ENCODE measurements at places on chromosomes 6 and 20. TPM values are rescaled to one million over a fixed set of nuclear protein-coding genes. Genes with fewer than 3 reads are reported as not detected.
A peak's percentile ranks its signal among the peaks of the same experiment; 100 is the strongest.

GRCh38 chr6:83505356-83505755 is 7.0 kb upstream of the PRSS35 start:
- DNase-seq: no peak
- H3K27ac ChIP-seq: peak overlapping the region; percentile 28
- H3K4me3 ChIP-seq: no peak overlapping the region
- no peaks in the 10 kb centered on the region for H3K4me1 ChIP-seq

DNA sequence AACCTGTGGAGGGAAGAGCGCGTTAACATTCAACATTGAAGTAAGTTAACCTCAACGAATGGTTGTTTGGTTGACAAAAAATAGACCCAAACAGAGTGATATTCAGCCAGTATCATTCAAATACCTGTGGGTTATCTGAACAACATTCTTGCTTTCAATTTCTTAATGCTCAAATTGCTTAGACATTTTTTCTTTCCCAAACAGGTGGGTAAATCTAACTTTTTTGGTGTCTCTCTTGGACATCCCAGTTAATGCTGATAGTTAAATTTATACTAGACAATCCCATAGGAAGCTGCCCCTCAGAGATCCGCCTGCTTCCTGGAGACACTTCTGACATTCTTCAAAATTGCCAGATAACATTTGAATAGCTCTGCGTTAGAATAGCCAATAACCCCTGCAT is 14.1 kb upstream of the PFDN4 start:
- no peak for DNase-seq
- H3K27me3 ChIP-seq: no peaks in the 10 kb centered on the region
- H3K4me3 ChIP-seq: no peak overlapping the region
- H3K36me3 ChIP-seq: no peaks in the 10 kb centered on the region

DNA sequence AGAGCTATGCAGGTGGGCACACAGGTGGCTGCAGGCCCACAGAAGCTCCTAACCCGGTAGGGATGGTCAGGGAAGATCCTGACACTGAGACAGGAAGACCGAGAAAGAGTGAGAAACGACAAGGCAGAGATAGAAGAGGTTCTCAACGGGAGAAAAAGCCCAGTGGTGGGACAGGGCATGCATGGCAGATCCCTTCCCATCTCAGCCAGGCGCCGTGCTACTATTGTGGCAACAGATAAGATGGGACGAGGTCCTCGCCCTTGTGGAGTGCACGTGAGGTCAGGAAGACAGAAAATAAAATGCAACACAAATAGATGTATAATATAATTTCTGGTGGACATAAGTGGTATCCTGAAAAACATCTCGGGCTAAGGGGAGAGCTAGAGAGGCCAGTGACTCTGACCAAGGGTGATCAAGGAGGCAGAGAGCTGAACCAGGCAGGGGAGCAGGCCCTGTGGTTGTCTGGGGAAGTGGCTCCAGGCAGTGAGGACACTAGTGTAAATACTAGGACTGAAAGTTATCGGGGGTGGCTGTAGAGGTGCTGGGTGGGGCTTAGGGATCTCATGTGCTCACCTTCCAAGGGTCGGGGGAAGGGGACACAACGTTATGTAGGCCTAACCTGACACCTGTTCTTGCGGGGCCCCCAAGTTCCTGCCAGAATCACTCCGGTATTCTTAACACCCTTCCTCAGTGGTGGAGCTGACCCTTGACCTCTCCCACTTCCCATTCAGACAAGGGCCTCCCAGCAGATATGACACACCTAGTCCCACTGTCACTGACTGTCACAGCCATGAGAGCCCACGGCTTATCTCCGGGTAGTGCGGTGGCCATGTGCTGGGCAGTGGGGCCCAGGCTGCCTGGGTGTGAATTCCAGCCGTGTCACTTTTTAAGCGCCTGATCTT is 1.0 kb downstream of the SRXN1 start:
- no peaks in the 10 kb centered on the region for H3K27me3 ChIP-seq
- peaks cover 29% of the 10 kb centered on the region for H3K4me1 ChIP-seq
- H3K4me3 ChIP-seq: peak overlapping the region; percentile 78
- peak overlapping the region; percentile 92 for H3K27ac ChIP-seq

DNA sequence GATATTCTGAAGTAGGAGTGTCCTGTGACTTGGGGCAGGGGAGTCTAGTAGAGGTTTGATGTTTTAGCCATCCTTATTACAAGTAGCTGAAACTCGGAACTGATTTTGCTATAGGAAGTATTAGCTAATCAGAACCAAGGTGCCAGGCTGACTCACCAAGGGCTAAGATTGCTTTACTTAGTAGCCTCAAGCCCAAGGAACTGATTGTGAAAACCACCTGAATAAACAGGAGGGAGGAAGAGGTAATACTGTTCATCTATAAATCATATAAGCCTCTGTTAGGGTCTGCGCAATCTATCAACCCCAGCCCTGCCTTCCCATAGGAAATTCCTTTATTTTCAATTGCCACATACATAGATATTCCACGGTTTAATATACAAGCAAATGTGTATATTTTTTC is 54.4 kb downstream of the GNAS start:
- no peak for DNase-seq
- H3K36me3 ChIP-seq: peaks cover 86% of the 10 kb centered on the region
- H3K27ac ChIP-seq: peak overlapping the region; percentile 74
- H3K4me3 ChIP-seq: no peak overlapping the region
- no peaks in the 10 kb centered on the region for H3K27me3 ChIP-seq

- H3K4me1 ChIP-seq: peaks cover 35% of the 10 kb centered on the region
- no peaks in the 10 kb centered on the region for H3K36me3 ChIP-seq
- no peak overlapping the region for H3K4me3 ChIP-seq
- peak; percentile 31 for DNase-seq
Observed at GRCh38 chr6:54238396-54238795, 69.8 kb upstream of the TINAG start.

DNA sequence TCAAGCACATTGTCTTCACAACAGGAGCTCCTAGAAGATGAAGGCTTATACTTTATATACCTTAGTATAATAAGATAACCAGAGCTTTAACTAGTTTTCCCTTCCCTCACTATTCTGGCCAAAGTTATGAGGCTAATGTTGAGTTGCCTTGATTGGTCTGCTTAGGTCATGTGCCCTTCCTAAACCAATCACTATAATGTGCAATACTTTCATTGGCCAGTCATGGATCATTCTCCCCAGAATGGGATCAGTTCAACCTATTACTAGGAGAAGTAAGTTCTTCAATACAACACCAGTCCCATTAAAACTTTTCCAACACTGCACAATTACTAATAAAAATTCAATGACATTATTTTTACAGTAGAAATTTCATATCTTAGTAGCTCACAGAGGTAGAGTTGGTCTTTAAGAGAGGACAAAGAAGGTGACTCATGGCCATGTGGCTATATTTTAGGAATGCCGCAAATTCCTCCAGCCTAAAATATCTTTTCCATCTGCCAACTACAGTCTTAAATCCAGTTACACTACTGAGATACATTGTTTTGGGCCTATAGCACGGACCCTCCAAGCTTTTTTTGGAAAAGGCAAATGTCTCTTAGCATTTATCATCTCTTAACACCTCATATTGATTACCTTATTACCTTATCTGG is 12.5 kb upstream of the POU3F2 start:
- peaks cover 15% of the 10 kb centered on the region for H3K4me1 ChIP-seq
- no peak overlapping the region for H3K4me3 ChIP-seq
- DNase-seq: no peak
- no peak overlapping the region for H3K27ac ChIP-seq

DNA sequence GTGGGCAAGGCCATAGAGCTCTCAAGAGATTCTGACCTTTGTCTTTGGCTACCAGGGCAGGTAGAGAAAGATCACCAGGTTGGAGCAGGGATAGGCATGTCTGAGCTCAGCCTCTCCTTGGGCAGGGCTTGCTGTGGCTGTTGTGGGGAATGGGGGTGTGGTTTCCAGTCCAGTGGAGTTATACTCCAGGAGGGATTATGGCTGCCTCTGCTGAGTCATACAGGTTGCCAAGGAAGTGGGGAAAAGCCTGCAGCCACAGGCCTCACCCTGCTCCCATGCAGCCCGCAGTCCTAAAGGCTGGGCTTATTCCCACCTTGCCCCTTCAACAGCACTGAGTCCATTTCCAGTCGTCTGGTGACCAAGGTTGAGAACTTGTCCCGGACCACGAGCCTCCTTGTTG is 21.9 kb downstream of the MEP1A start:
- no peak overlapping the region for H3K27ac ChIP-seq
- H3K27me3 ChIP-seq: no peaks in the 10 kb centered on the region
- no peaks in the 10 kb centered on the region for H3K4me1 ChIP-seq
- no peak for DNase-seq
- H3K36me3 ChIP-seq: no peaks in the 10 kb centered on the region
- no peak overlapping the region for H3K4me3 ChIP-seq

GRCh38 chr20:16615199-16615598 is 42.0 kb upstream of the KIF16B start:
- peak; percentile 29 for DNase-seq
- no peak overlapping the region for H3K27ac ChIP-seq
- peaks cover 7% of the 10 kb centered on the region for H3K4me1 ChIP-seq
- H3K4me3 ChIP-seq: no peak overlapping the region
- H3K36me3 ChIP-seq: no peaks in the 10 kb centered on the region

Gene C6orf58
- not detected for polyA plus RNA-seq

GRCh38 chr6:35084511-35085203 is 56.5 kb downstream of the TCP11 start:
- H3K4me1 ChIP-seq: peaks cover 39% of the 10 kb centered on the region
- H3K36me3 ChIP-seq: peaks cover 100% of the 10 kb centered on the region
- H3K27me3 ChIP-seq: no peaks in the 10 kb centered on the region
- H3K4me3 ChIP-seq: no peak overlapping the region

DNA sequence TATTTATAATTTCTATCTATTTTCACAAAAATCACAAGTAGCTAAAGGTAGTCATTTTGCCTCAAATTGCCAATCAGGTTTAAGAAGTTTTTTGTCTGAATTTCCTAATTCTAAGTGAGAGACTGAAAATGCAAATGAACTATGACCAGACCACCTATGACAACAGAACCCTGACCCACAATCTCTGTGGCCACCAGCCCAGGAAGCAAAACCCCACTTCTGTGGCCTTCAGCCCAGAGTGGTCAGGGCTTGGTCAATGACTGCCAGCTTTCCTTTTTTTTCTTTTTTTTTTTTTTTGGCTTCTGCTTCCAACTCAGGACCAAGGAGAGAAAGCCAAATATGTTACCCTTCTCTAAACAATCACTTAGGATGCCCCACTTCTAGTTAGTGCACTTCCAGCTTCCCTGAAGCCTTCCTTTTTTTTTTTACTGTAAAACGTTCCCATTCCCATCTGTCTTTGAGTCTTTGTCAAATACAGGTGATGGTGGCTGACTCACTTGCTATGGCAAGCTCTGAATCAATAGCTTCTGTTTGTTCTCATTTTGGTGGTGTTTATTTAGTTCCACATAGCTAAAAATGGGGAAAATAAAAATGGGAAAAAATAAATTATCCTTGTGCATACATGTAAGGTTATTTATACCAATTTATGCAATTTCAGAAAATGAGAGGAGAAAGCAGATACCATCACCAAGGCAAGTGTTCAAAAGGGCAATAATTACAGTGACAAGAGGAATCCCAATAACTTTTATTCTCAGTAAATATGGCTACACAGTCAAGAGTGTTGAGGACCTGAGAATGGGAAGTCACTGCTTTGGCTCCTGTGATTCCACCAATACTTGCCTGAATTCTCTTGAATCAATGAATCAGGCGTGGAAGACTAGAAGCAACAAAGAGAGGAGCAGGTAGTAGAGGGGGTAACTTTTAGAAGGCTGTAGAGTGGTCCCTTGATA is 170.3 kb upstream of the PDE7B start:
- H3K36me3 ChIP-seq: no peaks in the 10 kb centered on the region
- no peak for DNase-seq
- H3K27ac ChIP-seq: no peak overlapping the region
- H3K27me3 ChIP-seq: no peaks in the 10 kb centered on the region
- H3K4me1 ChIP-seq: peaks cover 5% of the 10 kb centered on the region
- no peak overlapping the region for H3K4me3 ChIP-seq

DNA sequence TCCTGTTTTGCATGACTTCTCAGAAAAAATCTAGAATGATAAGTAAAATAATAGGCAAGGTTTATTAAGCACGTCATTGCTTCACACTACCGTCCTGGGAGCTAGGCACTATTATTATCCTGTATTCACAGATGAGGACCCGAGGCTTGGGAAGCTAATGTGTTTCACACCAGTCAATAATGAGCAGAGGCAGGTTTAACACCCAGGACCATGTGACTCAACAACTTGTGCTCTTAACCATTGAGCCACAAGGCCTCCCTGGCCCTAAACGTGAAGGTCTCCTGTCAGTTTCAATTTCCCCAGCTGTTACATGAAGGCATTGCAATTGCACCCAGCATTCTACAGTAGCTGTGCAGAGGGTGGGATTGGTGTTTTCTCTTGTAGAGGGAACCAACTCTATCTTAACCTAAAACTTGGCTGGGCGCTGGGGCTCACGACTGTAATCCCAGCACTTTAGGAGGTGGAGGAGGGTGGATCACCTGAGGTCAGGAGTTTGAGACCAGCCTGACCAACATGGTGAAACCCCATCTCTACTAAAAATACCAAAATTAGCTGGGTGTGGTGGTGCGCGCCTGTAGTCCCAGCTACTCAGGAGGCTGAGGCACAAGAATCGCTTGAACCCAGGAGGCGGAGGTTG is 191.2 kb downstream of the BCAS1 start:
- no peak overlapping the region for H3K4me3 ChIP-seq
- no peaks in the 10 kb centered on the region for H3K36me3 ChIP-seq
- no peak for DNase-seq
- no peak overlapping the region for H3K27ac ChIP-seq
- no peaks in the 10 kb centered on the region for H3K4me1 ChIP-seq

Gene MTFR2
- 0.44 TPM for polyA plus RNA-seq

- H3K4me3 ChIP-seq: no peak overlapping the region
- no peaks in the 10 kb centered on the region for H3K36me3 ChIP-seq
- no peaks in the 10 kb centered on the region for H3K27me3 ChIP-seq
- no peaks in the 10 kb centered on the region for H3K4me1 ChIP-seq
- H3K27ac ChIP-seq: no peak overlapping the region
Observed at GRCh38 chr6:102137859-102138258, 744.4 kb downstream of the GRIK2 start.

DNA sequence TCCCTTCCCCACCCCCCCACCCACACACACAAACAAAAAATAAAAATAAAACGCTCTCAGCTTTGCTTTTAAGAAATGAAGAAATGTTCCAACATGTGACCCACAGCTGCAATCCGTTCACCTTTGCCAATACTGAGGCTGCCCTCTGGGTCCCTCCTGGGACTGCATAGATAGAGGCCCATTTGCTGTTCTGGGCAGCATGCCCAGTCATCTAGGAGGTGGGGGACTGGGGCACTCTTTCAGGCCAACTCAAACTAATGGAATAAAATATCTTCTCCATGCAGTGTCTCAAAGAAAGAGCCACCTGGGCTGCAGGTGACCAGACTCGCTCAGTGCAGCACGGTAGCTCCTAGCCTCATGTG is 79.9 kb downstream of the SLC22A3 start:
- H3K4me3 ChIP-seq: no peak overlapping the region
- peak; percentile 62 for DNase-seq
- no peaks in the 10 kb centered on the region for H3K36me3 ChIP-seq
- H3K27me3 ChIP-seq: no peaks in the 10 kb centered on the region
- peaks cover 48% of the 10 kb centered on the region for H3K4me1 ChIP-seq

Gene TMEM200A
- polyA plus RNA-seq: not detected

GRCh38 chr20:62011403-62011790 is 54.3 kb downstream of the TAF4 start:
- peaks cover 12% of the 10 kb centered on the region for H3K36me3 ChIP-seq
- DNase-seq: no peak
- H3K4me1 ChIP-seq: peaks cover 15% of the 10 kb centered on the region
- no peak overlapping the region for H3K27ac ChIP-seq
- H3K4me3 ChIP-seq: no peak overlapping the region

- H3K4me3 ChIP-seq: no peak overlapping the region
- H3K36me3 ChIP-seq: no peaks in the 10 kb centered on the region
- peaks cover 37% of the 10 kb centered on the region for H3K4me1 ChIP-seq
- H3K27me3 ChIP-seq: no peaks in the 10 kb centered on the region
- no peak overlapping the region for H3K27ac ChIP-seq
Observed at GRCh38 chr6:157023958-157024357, 246.8 kb downstream of the ARID1B start.
